ENCODE measurements at places on chromosomes 7 and 10. TPM values are rescaled to one million over a fixed set of nuclear protein-coding genes. Genes with fewer than 3 reads are reported as not detected.

DNA sequence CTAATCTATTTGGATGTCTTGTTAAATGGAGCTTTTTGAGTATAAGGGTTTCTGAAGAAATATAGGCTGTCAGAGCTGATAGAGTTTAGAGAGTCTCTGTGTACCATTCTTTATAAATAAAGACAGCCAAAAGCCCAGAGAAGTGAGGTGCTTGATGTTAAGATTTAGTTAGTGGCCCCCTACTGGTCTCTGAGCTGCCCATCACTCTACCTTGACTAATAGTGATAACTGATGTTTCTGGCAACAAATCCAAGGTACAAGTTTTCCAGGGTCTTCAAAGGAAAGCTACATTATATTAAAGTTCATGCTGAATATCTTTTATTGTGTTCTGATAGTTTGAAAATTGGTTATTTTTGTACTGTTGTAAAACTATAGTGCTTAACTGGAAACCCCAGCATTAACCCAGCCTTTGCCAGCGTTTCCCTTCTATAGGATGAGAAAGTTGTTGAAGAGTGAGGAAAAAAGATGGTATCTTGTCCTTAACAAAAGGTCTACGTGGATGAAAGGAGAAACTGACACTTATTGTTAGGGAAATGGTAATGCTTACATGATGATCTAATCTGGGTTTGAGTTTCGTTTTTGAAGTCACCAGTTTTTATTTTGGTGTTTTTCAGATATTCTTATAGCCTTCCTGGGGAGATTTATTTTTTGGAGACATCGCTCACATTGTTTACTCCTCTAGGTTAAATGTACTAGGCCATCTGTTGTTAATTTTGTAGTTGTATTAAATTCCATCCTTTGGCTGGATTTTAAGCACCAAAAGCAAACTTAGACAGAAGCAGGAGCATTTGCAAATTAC lies 79.0 kb downstream of the AUTS2 start:
- no peak for DNase-seq

VGF gene
- 7.1 TPM for total RNA-seq

PPP1R9A gene
- total RNA-seq = 0.62 TPM

RPEL1 gene
- 0.08 TPM for total RNA-seq

DNA sequence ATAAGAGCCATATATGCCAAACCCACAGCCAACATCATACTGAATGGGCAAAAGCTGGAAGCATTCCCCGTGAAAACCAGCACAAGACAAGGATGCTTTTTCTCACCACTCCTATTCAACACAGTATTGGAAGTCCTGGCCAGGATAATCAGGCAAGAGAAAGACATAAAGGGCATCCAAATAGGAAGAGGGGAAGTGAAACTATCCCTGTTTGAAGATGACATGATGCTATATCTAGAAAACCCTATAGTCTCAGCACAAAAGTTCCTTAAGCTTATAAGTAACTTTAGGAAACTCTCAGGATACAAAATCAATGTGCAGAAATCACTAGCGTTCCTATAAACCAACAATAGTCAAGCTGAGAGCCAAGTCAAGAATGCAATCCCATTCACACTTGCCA lies 23.8 kb upstream of the STARD3NL start:
- DNase-seq = no peak

DNA sequence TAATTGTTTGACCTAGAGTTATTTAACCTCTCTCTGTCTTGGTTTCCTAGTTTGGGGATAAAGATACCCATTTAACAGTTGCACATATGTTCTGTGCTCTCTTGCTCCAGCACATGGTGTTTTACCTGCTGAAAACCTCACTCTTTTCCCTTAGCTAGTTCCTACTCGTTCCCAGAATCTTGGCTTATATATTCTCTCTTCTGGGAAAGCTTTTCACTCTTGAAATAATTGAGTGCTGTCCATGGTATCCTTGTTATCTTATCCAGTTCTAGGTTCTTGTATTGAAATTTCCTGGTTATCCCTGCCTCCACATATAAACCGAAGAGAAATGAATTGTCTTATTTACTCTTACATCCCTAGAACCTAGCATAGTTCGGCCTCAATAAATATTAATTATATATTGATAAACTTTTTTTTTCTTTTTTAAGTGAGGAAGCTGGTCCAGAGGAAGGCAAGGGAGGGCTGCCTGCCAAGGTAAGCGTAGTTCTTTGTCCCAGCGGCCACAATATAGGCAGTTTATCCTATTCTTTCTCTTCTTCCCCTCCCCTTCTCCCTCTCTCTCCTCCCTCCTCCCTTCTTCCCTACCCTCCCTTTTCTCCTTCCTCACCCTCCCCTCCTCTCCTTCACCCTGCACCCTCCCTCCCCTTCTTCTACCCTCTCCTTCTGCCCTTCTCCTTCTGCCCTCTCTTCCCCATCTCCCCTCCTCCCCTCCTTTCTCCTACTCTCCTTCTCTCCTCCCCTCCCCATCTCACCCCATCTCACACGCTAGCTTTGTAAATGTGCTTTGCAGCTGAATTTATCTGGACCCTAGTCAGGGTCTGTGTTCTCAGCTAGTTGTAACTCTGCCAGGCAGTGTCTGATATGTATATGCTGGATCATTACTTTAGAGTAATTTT lies 7.9 kb downstream of the WEE2 start:
- DNase-seq = no peak

- DNase-seq = no peak
These were observed 1.6 kb downstream of the AHR start for GRCh38 chr7:17300012-17300411.

DNA sequence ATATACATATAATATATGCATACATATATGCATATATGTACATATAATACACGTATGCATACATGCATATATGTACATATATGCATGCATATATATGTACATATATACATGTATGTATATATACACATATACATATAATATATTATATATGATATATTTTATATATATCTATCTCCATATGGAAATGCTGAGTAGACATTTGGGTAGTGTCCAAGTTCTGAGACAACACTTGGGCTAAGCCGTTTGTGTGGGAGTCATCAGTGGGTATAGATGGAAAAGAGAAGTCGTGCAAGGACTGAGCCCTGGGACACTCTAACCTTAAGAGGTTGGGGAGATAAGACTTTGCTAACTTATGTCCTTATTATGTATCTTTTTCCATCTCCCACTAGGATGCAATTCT lies 165.2 kb upstream of the PODXL start:
- no peak for DNase-seq

CTNNA3 gene
- 0.02 TPM for total RNA-seq

- peak; percentile 44 for DNase-seq
These were observed 20.8 kb upstream of the SDHAF3 start for GRCh38 chr7:97096661-97097060.

DNA sequence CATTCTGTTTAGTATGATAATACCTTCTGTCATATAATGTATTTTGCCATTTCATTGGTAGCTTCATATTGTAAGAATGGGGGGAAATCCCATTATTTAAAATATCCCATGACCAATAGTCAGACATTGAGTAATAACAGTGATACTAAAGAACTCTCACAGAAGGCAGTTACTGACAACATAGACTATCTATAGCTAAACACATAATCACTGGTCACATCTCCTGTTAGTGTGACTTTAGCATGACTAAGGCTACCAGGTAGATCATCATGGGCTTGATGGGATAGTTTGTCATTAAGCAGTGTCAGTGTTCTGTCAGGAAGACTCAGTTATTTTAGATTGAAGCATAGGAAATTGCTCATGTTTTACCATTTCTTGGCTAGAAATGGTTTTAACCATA lies 16.4 kb downstream of the OPN1SW start:
- DNase-seq = no peak

- no peak for DNase-seq
These were observed 310.9 kb downstream of the CTNNA3 start for GRCh38 chr10:67385089-67385488.

DNA sequence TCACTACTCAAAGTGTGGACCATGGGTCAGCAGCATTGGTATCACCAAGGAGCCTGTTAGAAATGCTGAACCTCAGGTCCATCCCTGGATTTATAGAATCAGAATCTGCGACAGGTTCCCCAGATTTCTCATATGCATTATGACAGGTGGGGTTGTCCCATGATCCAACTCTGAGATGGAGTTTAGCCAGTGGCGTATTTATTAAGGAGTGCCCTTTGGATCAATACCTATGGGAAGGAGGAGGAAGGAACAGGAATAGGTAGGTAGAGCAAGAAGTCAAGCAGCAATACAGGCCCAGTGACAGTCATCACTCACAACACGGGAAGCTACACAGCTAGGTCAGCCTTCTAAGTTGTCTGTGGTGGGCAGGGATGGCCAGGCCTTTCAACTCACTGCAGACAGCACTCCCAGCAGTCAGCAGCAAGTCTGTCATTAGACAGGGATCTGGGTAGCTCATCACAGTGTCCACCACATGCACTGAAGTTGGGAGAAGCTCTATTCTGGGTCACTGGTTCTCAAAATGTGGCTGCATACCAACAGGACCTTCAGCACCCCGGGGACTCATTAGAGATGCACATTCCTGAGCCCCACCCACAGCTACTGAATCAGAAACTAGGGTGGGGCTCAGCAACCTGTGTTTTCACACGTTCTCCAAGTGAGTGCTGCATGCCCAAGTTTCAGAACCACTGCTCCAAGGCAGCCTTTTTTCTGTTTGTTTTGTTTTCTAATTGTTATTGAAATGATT lies 532.3 kb upstream of the GALNT17 start:
- DNase-seq = no peak

- DNase-seq = no peak
These were observed 107.0 kb upstream of the INSIG1 start for GRCh38 chr7:155190688-155191087.

- no peak for DNase-seq
These were observed 13.7 kb upstream of the TSPAN15 start for GRCh38 chr10:69437321-69438259.

- no peak for DNase-seq
These were observed 71.1 kb downstream of the ZRANB1 start for GRCh38 chr10:125012851-125013528.
